Activated CD8-positive, alpha-beta memory T cell treated with anti-CD3 and anti-CD28 coated beads, Interleukin-2, amount 50 U/mL, for 4 hours (primary cell): ENCODE measurements at places on chromosomes 7 and 10.

DNA sequence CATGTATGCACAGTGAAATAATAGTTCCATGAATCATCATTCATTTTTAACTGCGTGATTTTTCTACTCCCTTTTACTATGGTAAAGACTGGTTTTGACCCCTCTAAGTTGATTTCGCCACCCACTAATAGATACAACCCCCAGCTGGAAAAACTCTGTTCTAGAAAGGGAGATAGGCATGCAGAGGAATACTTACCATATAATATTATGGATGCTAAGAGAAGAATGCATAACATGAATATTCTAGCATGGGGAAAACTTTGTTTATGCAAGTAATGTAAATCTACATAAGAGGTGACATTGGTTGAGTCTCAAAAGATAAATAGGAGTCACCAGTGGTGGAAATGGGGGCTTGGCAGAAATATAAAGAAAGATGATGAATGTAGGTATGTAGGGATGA, 97.3 kb upstream of the MBL2 start:
- no peak for DNase-seq

DNA sequence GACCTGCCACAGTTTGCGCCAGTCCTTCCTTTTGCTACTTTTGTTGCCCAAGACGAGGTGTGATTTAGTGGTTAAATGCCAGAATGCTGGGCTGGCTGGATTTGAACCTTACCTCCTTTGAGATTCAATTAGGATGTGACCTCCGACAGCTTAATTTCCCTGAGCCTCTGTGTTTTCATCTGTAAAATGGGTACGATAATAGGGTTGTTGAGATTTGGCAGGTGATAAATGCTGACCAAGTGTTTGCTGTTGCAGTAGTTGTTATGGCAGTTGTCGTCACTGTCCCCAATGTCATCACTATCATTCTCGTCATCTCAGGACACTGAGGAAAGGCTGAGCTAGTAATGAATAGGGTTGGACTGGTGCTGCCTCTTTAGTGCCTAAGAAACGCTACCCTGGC, 61.1 kb downstream of the GRK5 start:
- no peak for DNase-seq

- no peak for DNase-seq
These were observed 53.5 kb downstream of the SCIN start for GRCh38 chr7:12623885-12624498.

- no peak for DNase-seq
These were observed 43.8 kb downstream of the ADAMTS14 start for GRCh38 chr10:70715853-70716795.

- no peak for DNase-seq
These were observed 5.7 kb upstream of the CXCL12 start for GRCh38 chr10:44390585-44391072.

- DNase-seq: no peak
These were observed 484.6 kb downstream of the GATA3 start for GRCh38 chr10:8539056-8539455.

DNA sequence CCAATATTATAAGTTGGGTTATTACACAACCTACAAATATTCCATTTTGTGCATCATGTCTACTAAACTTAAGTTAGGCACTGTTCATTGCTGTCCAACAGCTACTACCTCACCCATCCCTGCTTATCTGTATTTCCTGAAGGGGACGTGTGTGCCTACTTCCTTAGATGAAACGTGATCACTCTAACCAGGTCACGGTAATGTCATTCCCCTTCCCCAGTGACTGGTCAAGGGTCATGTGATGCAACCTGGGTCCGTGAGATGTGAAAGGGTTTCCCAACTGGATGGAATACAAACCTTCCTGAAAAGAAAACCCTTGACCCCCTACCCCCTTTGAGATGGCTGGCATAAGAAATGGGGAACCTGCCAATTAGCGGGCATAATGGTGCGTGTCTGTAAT, 1.6 kb upstream of the NSMCE4A start:
- no peak for DNase-seq

GRCh38 chr7:131467788-131468187, 88.6 kb downstream of the PODXL start:
- DNase-seq: no peak

- DNase-seq: no peak
These were observed 5.1 kb downstream of the MSRB2 start for GRCh38 chr10:23100331-23101030.

GRCh38 chr10:63976538-63976937, 455.3 kb downstream of the REEP3 start:
- DNase-seq: no peak

DNA sequence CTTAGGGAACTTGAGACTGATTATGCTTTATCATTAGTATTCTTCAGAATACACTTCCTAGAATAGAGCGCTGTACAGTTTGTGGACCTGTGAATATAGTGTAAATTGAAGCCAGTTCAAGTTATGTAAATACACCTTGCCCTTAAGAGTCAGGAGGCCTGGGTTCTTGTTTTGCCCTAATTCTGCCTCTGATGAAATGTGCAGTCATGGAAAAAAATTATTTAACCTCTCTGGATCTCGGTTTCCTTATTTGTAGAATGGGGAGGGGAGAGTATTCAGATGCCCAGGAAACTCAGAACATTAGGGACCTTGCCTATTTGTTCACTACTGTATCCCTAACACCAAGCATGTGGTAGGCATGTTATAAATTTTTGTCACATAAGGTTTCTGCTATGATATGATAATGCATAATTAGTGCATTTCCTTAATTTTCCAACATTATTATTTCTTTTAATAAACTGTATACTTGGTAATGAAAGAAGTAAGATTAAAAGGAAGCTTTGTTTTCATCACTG, 1.3 kb downstream of the EXOC6 start:
- DNase-seq: no peak

DNA sequence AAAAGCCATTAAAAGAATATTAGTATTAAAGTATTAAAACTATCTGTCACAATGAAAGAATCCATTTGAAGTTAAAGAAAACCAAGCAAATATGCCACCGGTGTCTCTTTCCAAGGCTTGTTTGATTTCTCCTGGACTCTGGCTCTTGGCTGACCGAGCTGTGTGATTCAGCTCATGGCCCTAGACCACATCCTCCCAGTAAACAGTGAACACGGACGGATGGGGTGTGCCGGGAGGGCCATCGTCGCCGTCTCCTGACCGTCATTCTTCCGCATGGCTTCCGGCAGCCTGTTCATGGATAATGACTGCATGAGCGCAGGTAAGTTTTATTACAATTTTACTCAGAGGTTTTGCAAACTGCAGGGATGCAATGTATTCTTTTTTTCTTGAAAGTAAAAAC, 218.5 kb downstream of the DNAJB6 start:
- no peak for DNase-seq

DNA sequence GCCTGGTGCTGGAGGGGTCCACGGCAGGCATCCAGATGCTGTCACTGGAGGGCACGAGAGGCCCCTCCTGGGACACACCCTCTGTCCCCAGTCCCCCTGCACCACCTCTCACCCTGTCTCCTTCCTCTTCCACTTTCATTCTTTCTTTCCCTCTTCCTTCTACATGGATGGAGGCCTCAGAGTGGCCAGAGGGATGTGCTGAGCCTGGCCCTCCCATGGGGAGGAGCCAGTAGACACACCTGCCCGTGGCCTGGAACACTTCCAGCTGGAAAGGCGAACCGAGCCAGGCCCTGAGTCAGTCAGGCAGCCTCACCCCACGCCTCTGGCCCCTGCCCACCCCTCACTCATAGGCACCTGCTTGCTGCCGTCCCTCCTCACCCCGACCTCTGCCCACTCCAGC, 55.9 kb upstream of the MXI1 start:
- DNase-seq: no peak
